ENCODE measurements at places on chromosomes 16 and 17.

GRCh38 chr17:42049834-42050392, 488 bp downstream of the C17orf113 start:
- no peak for DNase-seq

- DNase-seq = no peak
These were observed 283.5 kb downstream of the C16orf95 start for GRCh38 chr16:87033541-87034300.

- DNase-seq = no peak
These were observed 8.8 kb downstream of the RPL19 start for GRCh38 chr17:39208893-39209292.

GRCh38 chr16:31537362-31538242, 9.9 kb downstream of the AHSP start:
- DNase-seq = no peak

DNA sequence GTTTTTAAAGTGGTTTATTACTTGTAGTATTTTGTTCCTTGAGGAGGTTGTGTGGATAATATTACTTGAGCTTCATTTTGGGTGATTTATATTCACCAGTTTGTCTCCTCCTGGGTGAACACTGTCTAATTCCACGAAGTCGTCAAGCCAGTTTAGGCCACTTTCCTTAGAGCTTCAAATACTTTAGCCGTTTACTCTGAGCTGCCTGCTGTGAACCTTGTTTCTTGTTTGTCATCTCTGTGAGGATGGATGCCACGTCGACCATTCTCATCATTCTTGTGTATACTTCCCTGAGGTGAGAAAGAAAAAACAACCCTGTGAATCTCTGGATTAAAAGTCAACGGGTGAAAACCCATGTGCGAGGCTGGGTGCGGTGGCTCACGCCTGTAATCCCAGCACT, 9.0 kb downstream of the KRT24 start:
- DNase-seq = no peak

GRCh38 chr16:84598360-84598759, 19.5 kb downstream of the COTL1 start:
- no peak for DNase-seq

- DNase-seq = no peak
These were observed 36.7 kb upstream of the ABR start for GRCh38 chr17:1216217-1217088.

DNA sequence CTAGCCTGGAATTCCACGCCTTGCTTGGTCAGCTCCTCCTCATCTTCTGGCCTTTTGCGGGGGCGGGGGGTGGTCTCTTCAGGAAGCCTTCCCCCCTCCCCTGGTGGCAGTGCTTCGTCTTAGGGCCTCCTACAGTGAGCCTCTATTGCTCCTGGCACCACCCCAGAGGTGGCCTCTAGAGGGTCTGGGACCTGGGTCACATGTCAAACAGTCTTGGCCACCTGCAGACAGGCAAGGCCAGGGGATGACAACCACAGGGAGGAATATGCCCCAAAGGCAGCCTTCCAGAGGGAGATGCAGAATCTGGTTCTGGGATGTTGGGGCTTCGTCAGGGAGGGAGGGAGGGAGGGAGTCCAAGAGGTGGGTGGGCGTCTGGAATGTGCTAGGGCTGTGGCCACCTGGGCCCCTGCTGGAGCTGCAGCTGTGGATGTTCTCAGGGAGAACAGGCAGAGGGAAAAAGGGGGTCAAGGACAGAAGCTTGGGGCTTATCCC, 50.6 kb downstream of the SMPD3 start:
- no peak for DNase-seq

DNA sequence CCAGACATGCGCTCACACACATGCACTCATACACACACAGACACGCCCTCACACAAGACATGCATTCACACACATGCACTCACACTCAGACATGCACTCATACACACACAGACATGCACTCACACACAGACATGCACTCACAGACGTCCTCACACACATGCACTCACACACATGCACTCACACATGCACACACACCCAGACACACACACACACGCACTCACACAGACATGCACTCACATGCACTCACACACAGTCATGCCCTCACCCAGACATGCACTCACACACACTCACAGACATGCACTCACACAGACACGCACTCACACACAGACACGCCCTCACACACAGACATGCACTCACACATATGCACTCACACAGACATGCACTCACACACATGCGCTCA, 2.1 kb upstream of the ZNF469 start:
- no peak for DNase-seq

DNA sequence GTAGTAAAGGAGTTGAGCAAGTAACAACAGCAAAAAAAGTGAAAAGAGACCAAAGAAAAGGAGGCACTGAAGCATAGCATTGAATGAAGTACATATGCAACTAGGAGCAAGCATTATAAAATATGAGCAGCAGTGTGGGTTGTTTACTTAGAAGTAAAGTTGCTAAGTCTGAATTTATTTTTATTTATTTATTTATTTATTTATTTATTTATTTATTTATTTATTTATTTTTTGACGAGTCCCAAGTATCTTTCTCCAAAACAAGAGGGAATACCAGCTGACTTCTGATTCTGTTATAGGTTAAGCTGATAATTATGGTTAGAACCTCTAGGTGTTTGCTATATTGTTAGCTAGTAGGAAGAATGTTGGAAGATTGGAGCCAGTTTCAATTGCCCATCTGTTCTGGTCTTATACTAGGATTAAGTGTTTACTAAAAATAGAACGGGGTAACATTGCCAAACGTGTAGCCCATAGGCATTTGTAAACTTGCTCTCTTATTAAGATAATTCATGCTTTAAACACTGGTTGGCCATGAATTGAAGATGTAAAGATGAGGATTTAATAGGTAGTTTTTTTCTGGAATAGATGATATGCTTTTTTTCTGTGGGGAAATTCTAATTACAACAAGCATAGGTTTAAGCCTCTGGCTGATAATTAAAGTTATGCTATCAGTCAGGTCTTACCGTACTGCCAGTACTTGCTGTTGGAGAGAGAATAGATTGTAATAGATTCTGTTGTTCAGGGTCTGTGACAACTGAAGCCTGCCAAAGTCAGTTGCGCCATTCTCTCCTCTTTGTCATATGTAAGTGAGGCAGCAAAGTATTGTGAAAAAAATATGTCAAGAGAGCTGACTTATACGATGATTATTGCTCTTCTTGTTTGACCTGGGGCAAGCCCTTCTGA, 66.7 kb downstream of the PPM1E start:
- DNase-seq = no peak

DNA sequence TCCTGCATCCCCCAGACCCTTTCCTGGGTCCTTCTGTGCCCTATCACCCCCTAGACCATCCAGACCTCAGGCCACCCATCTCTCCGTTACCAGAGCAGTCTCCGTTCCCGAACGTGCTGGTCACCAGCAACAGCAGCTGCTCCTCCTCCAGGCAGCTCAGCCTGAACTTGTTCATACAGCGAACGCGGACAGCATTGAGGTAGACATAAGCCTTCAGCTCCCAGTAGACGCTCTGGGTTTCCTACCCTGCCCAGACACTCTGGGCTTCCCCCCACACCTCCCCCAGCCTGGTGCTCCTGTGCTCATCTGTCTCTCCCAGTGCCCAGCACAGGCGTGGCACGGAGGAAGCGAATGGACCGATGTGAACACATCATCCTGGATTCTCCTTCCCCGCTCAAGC, 41.6 kb upstream of the RNFT1 start:
- no peak for DNase-seq

DNA sequence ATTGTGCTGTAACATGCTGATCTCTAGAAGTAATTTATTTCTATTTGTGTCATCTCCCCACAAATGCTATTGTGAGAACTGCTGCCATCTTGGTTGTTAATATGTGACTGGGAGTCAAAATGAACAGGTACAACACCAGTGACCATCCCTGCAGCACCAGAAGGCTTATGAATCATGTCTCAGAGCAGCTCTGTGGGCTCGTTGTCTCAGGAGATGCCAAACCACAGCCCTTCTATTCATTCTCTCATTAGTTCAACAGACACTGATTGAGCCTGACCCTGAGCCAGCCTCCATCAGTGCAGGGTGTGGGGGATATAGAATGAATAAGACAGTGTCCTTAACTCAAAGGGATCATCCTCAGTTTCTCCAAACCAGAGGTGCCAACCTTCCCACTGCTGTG, 92.5 kb downstream of the UTP18 start:
- DNase-seq = no peak

DNA sequence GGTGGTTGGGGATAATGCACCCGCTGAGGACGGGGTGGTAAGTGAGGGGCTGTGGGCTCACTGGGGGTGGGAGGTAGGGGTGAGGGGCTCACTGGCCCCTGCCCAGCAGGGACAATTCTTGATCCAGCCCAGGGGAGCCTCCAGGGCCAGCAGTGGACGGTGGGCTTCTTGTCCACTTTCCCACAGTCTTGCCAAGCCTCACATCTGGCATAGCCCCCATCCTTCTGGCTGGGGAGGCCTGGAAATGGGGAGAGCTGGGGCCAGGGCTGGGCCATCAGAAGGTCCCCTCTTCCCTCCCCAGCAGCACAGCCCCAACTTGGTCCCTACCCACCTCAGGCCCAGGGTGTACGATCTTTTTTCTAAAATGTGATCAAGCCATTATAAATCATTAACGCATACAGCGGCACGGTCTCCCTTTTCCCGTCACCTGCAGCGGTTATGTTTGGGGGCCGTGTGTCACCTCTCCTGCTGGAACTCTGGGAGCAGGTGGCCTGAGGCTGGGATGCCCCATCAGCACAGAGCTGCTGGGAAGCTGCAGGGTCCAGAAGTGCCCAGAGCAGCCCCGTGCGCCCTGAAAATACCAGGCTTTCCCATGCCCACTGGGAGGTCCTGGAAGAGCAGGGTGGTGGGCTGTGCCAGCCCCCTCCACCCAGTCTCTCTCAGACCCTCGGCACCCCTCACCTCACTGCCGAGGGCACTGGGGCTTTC, 7.2 kb upstream of the SETD6 start:
- no peak for DNase-seq

GRCh38 chr16:73019457-73020362, 28.2 kb downstream of the ZFHX3 start:
- DNase-seq = no peak

DNA sequence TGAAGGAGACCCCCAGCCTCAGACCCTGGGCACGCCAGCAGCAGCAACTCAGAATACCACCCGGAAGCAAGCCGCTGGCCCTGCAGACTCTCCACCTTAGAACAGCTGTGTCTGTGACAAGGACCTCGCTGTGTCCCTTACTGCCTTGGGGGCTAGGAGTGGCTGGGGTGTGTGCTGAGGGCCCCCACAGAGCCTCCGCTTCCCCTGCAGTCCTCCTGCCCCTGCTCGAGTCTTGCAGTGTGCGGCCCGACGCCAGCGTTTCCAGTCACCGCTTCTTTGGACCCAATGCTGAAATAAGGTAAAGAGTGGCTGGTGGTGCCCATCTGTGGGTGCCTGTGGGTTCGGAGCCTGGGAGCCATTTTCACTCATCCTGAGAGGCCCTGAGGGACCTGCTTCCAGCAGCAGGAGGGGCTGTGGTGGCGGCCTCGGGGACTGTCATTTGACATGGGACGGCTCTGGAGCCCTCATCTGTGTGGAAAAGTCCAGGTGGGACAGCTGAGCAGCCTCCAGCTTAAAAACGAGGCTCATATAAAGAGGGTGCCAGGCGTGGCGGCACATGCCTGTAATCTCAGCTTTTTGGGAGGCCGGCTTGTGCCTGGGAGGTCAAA, 14.7 kb upstream of the MC1R start:
- no peak for DNase-seq

Measured in NCI-H2081 treated with DMSO at 0.1 percent for 48 hours (cell line).